Activated CD8-positive, alpha-beta T cell treated with anti-CD3 and anti-CD28 coated beads for 36 hours (primary cell): ENCODE measurements at places on chromosomes 4 and X. TPM values are rescaled to one million over a fixed set of nuclear protein-coding genes. Genes with fewer than 3 reads are reported as not detected.

DNA sequence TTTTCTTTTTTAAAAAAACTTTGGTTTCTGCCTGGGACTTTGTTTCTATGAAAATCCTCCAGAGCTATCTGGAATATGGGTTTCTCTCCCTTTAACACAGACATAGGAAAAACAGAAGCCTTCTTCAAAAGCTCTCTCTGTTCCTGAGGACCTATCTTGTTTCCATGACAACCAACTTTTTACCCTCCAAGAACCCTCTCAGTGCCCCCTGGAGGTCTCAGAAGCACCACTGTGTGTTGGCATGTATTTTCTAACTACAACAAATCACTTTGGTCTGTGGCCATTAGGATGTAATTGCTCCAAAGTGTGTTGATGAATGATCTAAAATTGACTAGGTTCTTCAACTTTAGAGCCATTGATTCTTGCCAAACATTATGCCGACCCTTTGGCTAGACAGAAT is 1331.6 kb downstream of the ADGRL3 start:
- no peak overlapping the region for H3K27ac ChIP-seq
- no peaks in the 10 kb centered on the region for H3K27me3 ChIP-seq
- no peaks in the 10 kb centered on the region for H3K4me1 ChIP-seq
- DNase-seq = no peak
- no peaks in the 10 kb centered on the region for H3K36me3 ChIP-seq

DNA sequence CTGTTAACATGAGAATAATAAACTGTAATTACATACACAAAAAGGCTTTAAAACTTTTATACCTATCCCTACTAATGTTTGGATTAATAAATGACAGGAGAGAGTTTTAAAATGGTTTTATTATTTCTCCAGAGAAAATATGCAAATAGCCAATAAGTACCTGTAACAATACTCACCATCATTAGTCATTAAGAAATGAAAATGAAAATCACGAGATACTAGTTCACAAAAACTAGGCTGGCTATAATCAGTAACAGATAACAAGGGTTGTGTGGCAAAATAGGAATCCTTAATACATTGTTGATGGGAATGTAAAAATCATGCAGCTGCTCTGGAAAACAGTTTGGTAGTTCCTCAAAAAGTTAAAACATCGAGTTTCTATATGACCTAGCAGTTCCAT is 25.2 kb upstream of the AP1AR start:
- no peak overlapping the region for H3K27ac ChIP-seq
- no peak for DNase-seq
- H3K4me3 ChIP-seq = no peak overlapping the region
- no peaks in the 10 kb centered on the region for H3K36me3 ChIP-seq

- peaks cover 2% of the 10 kb centered on the region for H3K4me1 ChIP-seq
- H3K4me3 ChIP-seq = no peak overlapping the region
- no peaks in the 10 kb centered on the region for H3K27me3 ChIP-seq
- H3K27ac ChIP-seq = no peak overlapping the region
These were observed 11.1 kb upstream of the CC2D2A start for GRCh38 chr4:15458616-15459015.

- no peaks in the 10 kb centered on the region for H3K36me3 ChIP-seq
- no peak for DNase-seq
- H3K27me3 ChIP-seq = peaks cover 8% of the 10 kb centered on the region
These were observed 15.9 kb downstream of the RGS12 start for GRCh38 chr4:3308691-3309090.

DNA sequence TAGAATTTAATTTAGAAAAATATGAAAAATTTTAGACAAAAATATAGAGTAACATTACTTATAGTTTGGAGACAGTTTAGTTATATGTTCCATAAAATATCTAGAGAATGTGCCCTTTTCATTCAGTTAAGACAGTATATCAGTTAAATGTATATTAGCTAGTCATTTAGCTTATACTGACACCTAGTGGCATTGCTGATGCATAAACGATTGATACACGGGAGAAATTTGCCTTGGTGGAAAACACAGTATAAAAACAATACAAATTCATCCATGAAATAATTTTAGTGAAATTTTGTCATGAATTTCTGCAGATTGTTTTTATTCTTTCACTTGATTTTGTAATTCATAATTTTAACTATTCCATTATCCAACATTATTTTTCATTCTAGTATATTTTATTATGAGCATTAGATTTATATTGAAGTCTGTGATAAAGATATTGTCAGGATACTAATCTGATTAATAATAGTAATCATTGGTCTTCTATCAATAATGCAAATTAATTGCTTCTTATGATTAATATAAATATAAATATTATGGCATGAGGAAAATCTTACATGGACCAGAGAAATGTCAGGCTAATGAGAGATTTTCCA is 219.0 kb downstream of the TLL1 start:
- no peak overlapping the region for H3K27ac ChIP-seq
- no peaks in the 10 kb centered on the region for H3K27me3 ChIP-seq

DNA sequence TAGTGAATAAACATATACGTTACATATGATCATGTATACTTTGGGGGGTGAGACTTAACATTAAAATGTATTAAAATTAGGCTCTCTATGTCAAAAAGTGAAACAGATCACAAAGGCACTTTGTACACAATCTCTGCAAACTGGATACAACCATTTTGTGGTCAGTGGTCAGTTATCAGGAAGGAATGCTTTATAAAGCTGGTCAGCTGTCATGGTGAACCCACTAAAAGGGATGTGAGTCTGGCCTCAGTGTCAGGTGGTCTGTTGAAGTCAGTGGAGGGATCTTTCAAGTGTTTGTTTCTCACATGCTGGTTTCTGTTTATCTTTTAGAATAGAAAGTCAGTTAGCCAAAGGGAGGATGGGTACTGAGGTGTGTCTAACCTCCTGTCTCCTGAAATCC is 875.5 kb upstream of the INTU start:
- H3K4me1 ChIP-seq = no peaks in the 10 kb centered on the region
- H3K4me3 ChIP-seq = no peak overlapping the region
- H3K27ac ChIP-seq = no peak overlapping the region
- H3K36me3 ChIP-seq = no peaks in the 10 kb centered on the region
- no peak for DNase-seq

- H3K27ac ChIP-seq = no peak overlapping the region
- H3K36me3 ChIP-seq = no peaks in the 10 kb centered on the region
- H3K27me3 ChIP-seq = no peaks in the 10 kb centered on the region
These were observed 82.5 kb downstream of the TBC1D9 start for GRCh38 chr4:140673729-140674128.

GRCh38 chr4:54228546-54228945 is 547 bp upstream of the PDGFRA start:
- H3K4me1 ChIP-seq = peaks cover 35% of the 10 kb centered on the region
- H3K27ac ChIP-seq = no peak overlapping the region
- DNase-seq = no peak
- peaks cover 83% of the 10 kb centered on the region for H3K27me3 ChIP-seq

DNA sequence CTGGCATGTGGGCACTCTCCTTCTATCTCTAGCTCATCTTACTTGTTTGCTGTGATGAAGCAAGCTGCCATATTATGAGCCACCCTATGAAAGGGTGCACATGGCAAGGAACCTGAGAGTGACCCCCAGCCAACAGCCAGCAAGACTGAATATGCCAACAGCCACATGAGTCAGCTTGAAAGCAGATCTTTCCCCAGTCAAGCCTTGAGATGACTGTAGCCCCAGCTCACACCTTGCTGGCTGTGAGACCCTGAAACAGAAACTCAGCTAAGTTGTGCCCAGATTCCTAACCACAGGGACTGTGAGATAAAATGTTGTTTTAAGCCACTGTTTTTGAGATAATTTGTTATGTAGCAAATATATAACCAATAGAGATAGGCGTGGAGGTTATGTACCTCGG is 36.2 kb downstream of the KDM5C start:
- no peaks in the 10 kb centered on the region for H3K36me3 ChIP-seq
- H3K4me3 ChIP-seq = no peak overlapping the region
- peak overlapping the region; percentile 61 for H3K27ac ChIP-seq

FAM114A1 gene
- 0.16 TPM for total RNA-seq

CYBB gene
- total RNA-seq = 0.07 TPM

SYN1 gene
- 0.67 TPM for total RNA-seq
